T-helper 17 cell (primary cell): ENCODE measurements at places on chromosomes 6 and 20.

GRCh38 chr20:34720266-34720665 is 16.1 kb downstream of the TP53INP2 start:
- peaks cover 2% of the 10 kb centered on the region for H3K36me3 ChIP-seq
- H3K27ac ChIP-seq, result no peak overlapping the region
- DNase-seq, result no peak
- H3K4me3 ChIP-seq, result no peak overlapping the region
- H3K4me1 ChIP-seq, result peaks cover 3% of the 10 kb centered on the region

DNA sequence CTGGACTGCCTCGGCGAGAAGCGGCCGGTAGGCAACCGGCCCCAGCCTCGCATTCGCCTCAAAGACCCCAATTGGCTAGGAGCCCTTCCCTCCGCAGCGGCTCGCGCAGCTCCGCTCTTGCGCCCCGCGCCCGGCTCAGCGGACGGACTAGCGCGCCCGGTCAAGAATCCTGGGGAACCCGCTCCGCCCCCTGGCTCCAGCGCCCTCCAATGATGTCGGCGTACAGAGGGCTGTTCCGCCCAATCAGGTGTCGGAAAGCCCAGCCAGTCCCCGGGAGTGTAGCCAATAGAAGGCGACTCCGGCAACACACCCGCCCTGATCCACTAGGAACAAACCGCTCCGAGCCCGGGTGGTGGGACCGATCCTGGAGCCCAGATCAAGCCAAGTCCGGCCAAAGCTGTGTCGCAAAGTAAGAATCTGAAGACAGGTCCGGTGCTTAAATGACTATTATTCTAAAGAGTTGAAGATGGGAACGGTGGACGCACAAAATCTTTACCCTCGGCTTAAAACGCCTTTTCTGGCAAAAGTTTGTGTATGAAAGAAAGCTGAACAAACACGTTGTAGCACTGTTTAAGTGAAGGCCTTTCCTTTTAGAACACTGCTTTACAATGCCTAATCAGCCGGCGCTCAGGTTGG is 132.2 kb downstream of the OGFRL1 start:
- H3K27me3 ChIP-seq, result peaks cover 59% of the 10 kb centered on the region
- DNase-seq, result no peak
- H3K4me3 ChIP-seq, result peak overlapping the region; percentile 43
- H3K27ac ChIP-seq, result no peak overlapping the region
- peaks cover 3% of the 10 kb centered on the region for H3K36me3 ChIP-seq

GRCh38 chr20:10963717-10964266 is 290.0 kb upstream of the JAG1 start:
- no peaks in the 10 kb centered on the region for H3K27me3 ChIP-seq
- no peaks in the 10 kb centered on the region for H3K4me1 ChIP-seq
- H3K4me3 ChIP-seq, result no peak overlapping the region
- no peak overlapping the region for H3K27ac ChIP-seq
- H3K36me3 ChIP-seq, result no peaks in the 10 kb centered on the region
- DNase-seq, result no peak

DNA sequence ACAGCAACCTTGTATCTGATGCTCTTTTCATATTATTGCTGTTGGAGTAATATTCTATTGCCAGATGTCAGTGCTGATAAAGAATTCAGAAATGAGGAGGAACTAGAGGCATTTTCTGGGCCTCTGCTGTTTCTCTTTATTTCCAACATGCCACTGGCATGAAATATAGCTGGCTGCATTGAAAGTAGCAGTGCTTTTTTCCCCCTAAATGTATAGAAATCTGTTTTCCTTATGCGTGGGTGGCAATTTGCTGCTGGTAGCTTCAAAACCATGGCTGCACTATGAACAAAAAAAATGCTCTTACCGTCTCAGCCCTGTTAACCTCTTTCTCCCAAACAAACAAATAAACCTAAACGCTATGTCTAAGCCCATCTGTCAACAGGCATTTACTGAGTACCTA is 442.3 kb upstream of the AGPAT4 start:
- no peak for DNase-seq
- no peak overlapping the region for H3K4me3 ChIP-seq

- DNase-seq, result no peak
- H3K36me3 ChIP-seq, result peaks cover 2% of the 10 kb centered on the region
- no peak overlapping the region for H3K4me3 ChIP-seq
Observed at GRCh38 chr20:62051546-62052255, 14.0 kb downstream of the TAF4 start.

DNA sequence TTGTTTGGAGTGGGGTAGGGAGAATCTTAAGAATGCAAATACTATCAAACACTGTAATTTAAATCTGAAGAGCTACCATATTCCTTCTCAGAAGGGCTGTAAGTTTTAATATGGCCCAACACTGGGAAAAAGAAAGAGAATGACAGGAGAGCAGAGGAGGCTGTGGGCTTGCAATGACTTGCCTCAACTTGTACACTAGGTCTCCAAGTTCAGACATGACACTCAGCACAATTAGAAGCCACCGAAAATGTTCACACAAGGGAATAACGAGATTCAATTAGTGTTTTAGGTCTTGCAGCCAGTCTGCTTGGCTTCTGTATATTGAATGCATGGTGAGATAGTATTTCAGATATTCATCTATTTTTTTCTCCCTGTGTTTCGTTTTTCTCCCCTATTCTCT is 89.4 kb downstream of the HS3ST5 start:
- no peak for DNase-seq
- no peaks in the 10 kb centered on the region for H3K27me3 ChIP-seq
- no peak overlapping the region for H3K4me3 ChIP-seq
- no peaks in the 10 kb centered on the region for H3K36me3 ChIP-seq
- no peak overlapping the region for H3K27ac ChIP-seq
- H3K4me1 ChIP-seq, result no peaks in the 10 kb centered on the region

GRCh38 chr20:1472556-1473245 is 6.1 kb upstream of the NSFL1C start:
- DNase-seq, result no peak
- peaks cover 7% of the 10 kb centered on the region for H3K4me1 ChIP-seq
- H3K36me3 ChIP-seq, result no peaks in the 10 kb centered on the region

DNA sequence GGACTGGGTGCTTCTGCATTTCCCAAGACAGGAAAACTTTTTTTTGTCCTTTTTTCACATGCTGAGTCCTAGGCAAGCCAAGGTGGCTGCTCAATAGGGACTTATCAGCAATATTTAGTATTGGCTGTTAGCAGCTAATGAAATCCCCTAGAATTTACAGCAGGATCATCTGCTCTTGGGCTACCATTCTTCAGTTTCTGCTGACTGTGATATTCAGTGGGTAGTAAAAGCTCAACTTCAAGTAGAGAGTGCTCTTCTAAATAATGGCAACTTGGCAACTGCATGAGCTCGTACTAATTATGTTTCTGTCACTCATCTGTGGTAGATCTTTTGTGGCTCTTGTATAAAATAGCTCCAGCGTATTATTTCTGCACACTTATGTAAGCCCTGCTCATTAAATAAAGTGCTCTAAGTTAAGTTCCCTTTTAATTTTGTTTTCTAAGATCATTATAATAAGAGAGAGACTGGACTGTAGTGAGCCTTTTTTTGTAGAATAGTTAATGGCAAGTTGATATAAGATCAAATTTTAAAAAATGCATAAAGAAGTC is 110.3 kb downstream of the SLC35F1 start:
- H3K27me3 ChIP-seq, result peaks cover 26% of the 10 kb centered on the region
- H3K4me3 ChIP-seq, result no peak overlapping the region
- no peaks in the 10 kb centered on the region for H3K4me1 ChIP-seq
- DNase-seq, result no peak
- no peaks in the 10 kb centered on the region for H3K36me3 ChIP-seq

DNA sequence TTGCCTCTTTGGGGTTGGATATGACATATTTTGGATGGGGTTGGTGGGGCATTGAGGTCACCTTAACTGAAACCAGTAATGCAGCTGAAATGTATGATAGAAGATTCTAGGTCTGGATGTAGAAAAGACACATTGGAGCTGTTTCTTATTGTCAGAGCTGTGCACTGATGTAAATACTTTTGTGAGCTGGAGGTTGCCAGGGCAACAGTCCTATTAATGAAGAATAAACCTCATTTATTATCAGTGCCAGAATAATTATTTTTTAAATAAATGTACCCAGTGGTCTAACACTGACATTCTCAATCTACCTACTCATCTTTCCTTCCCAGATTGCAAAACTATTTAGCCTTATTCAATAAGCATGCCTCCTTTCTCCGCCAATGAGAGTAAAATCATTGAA is 57.0 kb downstream of the CAP2 start:
- H3K27me3 ChIP-seq, result peaks cover 21% of the 10 kb centered on the region
- H3K36me3 ChIP-seq, result no peaks in the 10 kb centered on the region
- no peak overlapping the region for H3K4me3 ChIP-seq
- DNase-seq, result no peak
- H3K27ac ChIP-seq, result no peak overlapping the region

- peak overlapping the region; percentile 73 for H3K4me3 ChIP-seq
- peaks cover 12% of the 10 kb centered on the region for H3K4me1 ChIP-seq
- no peaks in the 10 kb centered on the region for H3K36me3 ChIP-seq
- H3K27ac ChIP-seq, result no peak overlapping the region
- DNase-seq, result no peak
Observed at GRCh38 chr6:166253778-166254204, 54.4 kb downstream of the PRR18 start.

- no peak overlapping the region for H3K4me3 ChIP-seq
- no peaks in the 10 kb centered on the region for H3K36me3 ChIP-seq
- H3K27ac ChIP-seq, result no peak overlapping the region
Observed at GRCh38 chr6:169175360-169175887, 78.2 kb downstream of the THBS2 start.

GRCh38 chr20:61694682-61695081 is 371.0 kb downstream of the TAF4 start:
- no peak for DNase-seq
- no peaks in the 10 kb centered on the region for H3K4me1 ChIP-seq
- peaks cover 15% of the 10 kb centered on the region for H3K27me3 ChIP-seq
- no peak overlapping the region for H3K27ac ChIP-seq
- H3K4me3 ChIP-seq, result no peak overlapping the region

- H3K36me3 ChIP-seq, result no peaks in the 10 kb centered on the region
- H3K4me3 ChIP-seq, result no peak overlapping the region
- no peaks in the 10 kb centered on the region for H3K27me3 ChIP-seq
- H3K4me1 ChIP-seq, result no peaks in the 10 kb centered on the region
- no peak for DNase-seq
- H3K27ac ChIP-seq, result no peak overlapping the region
Observed at GRCh38 chr20:21862956-21863355, 157.5 kb downstream of the PAX1 start.

- H3K27me3 ChIP-seq, result peaks cover 5% of the 10 kb centered on the region
- H3K36me3 ChIP-seq, result peaks cover 5% of the 10 kb centered on the region
- DNase-seq, result no peak
- H3K4me1 ChIP-seq, result no peaks in the 10 kb centered on the region
- no peak within 1 kb of the TSS for H3K27ac ChIP-seq
Observed at GRCh38 chr6:138377844-138378243, at the start of gene SMIM28. SMIM28 (plus strand) TSS chr6:138377905; CDS start chr6:138378073, 168 bp downstream.

DNA sequence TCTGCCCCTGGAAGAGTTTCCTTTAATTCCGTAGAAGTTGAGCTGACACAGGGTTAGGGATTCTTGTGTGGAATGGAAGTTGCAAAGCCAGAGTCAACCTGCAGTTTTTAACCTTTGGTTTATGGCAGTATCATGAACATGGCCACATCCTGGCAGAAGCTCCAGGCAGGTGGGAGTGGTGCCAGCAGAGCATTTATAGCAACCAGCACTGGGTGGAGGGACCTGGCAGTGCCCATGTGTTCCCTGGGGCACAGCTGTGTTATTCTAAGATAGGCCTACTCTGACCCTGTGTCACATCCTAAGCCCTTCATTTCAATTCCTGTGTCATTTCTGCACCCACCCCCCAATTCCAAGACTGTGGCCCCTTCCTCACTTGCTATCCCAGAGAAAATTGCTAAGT is 26.1 kb upstream of the ZNF831 start:
- no peak overlapping the region for H3K27ac ChIP-seq
- DNase-seq, result no peak
- peaks cover 8% of the 10 kb centered on the region for H3K4me1 ChIP-seq
- no peaks in the 10 kb centered on the region for H3K36me3 ChIP-seq

- DNase-seq, result no peak
- peaks cover 33% of the 10 kb centered on the region for H3K4me1 ChIP-seq
- H3K4me3 ChIP-seq, result no peak overlapping the region
Observed at GRCh38 chr20:47258745-47259695, 97.5 kb downstream of the ZMYND8 start.

DNA sequence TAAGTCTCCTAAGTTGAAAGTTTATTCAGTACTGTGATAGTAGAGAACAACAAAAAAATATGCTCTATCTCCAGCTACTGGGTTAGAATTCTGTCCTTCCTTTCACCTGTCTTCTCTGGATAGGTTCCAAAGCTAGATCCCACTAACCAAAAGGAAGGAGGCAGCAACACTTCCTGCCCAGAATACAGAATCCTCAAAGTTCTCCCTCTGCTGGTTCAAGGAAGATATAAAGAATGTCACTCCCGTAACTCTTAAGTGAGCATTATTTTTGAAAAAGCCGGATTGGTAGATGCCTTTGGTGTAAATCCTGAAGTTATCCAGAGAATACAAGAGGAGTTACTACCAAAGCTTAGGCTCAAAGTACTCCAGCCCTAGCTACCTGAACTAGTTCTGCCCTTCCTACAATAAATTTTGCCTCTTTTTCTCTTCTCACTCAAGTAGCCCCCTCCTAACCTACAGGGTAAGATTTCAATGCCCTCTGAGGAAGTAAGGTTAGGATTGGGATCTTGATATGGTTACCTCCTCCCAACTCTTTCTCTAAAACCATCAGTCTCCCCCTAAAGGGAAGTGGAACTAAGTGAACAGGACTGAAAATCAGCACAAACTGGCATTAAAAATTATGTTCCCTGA is 26.0 kb upstream of the CRIP3 start:
- H3K4me3 ChIP-seq, result no peak overlapping the region
- H3K27me3 ChIP-seq, result no peaks in the 10 kb centered on the region
- no peak for DNase-seq
- H3K27ac ChIP-seq, result no peak overlapping the region

DNA sequence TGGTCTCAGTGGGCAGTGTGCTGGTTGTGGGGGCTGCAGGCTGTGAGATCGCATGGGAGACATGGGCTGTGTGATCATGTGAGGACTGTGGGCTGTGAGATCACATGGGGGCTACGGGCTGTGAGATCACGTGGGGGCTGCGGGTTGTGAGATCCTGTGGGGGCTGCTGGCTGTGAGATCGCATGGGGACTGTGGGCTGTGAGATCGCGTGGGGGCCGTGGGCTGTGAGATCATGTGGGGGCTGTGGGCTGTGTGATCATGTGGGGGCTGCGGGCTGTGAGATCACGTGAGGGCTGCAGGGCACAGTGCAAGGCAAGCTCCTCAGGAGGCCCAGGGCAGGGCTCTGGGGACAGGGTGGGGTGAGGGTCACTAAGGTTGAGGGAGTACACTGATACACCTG is 140.5 kb upstream of the CST7 start:
- H3K27me3 ChIP-seq, result peaks cover 22% of the 10 kb centered on the region
- DNase-seq, result no peak
- peaks cover 2% of the 10 kb centered on the region for H3K36me3 ChIP-seq
- no peak overlapping the region for H3K27ac ChIP-seq

- H3K36me3 ChIP-seq, result no peaks in the 10 kb centered on the region
- no peak for DNase-seq
- H3K4me1 ChIP-seq, result peaks cover 4% of the 10 kb centered on the region
- peaks cover 6% of the 10 kb centered on the region for H3K27me3 ChIP-seq
Observed at GRCh38 chr20:51588762-51589161, 46.2 kb upstream of the NFATC2 start.
